ENCODE measurements at places on chromosomes 3 and 15.

DNA sequence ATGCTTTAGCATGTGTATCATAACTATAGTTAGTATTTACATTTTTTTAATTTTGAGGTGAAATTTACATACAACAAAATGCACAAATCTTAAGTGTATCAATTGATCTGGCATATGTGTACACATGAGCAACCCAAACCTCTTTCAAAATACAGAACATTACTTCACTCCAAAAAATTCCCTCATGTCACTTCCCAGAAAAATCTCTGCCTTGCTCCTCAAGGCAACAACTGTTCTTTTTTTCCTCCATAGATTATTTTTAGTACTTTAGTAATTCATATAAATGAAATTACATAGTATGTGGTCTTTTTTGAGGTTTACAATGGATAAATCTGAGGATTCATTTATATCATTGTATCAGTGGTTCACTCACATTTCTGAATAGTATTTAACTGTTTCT lies 84.9 kb downstream of the TRIM42 start:
- DNase-seq, result no peak

- DNase-seq, result no peak
Measured at GRCh38 chr15:41855261-41855961, 16.8 kb downstream of the PLA2G4B start.

DNA sequence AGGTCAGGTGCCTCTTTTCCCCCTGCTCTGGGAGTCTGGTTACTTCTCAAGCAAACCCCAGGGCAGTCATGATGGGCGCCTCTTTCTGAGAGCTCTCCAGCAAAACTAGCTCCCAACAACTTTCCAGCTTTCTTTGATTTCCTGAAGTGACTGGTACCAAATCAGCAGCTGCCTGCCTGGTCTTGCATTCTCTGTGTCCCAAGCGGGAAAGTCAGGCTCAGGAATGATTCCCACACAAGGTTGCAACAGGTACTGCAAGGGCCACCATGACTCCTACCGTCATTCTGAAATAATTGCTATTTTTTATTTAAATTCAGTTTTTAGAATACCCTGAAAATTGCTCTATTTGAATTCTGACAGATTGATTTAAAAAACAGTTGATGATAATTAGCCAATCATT lies 658.7 kb downstream of the SQOR start:
- no peak for DNase-seq

- DNase-seq, result no peak
Measured at GRCh38 chr3:23203708-23204330, 692 bp downstream of the UBE2E2 start.

- DNase-seq, result no peak
Measured at GRCh38 chr3:184710870-184711492, 883 bp downstream of the MAGEF1 start.

DNA sequence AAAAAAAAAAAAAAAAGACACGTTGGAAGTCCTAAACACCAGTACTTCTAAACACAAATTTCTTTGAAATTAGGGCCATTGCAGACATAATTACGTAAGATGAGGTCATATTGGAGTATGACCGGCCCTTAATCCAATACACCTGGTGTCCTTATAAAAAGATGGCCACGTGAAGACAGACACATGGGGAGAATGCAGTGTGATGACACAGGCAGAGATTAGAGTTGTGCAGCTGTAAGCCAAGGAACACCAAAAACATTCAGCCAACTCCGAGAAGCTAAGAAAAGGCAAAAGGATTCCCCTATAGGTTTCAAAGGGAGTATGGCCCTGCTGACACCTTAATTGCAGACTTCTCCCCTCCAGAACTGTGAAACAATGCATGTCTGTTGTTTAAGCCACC lies 379.0 kb upstream of the PDZRN3 start:
- no peak for DNase-seq

- no peak for DNase-seq
Measured at GRCh38 chr15:86002444-86002843, 77.2 kb upstream of the AGBL1 start.

GRCh38 chr15:74758736-74759135 lies 10.1 kb downstream of the CYP1A2 start:
- no peak for DNase-seq

DNA sequence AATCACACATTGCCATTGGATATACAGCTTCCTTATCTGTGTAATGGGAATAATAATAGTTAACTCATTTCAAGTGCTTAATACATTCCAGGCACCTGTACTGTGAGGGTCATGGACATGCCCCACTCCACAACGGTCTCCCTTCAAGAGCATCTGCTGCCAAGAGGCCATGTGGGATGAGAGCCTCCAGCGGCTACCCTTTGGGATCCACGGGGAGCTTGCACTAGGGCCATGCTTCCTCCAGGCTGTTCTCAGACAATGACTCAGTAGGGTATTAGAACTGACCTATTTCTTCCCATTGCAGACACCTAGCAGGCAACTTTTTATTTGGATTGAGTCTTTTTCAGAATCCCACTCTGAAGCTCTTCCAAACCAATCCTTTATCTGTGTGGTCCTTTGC lies 1078.9 kb downstream of the TUSC7 start:
- DNase-seq, result no peak

GRCh38 chr15:62390791-62391640 lies 225.9 kb upstream of the C2CD4B start:
- no peak for DNase-seq

GRCh38 chr15:47186075-47186474 lies 531.2 kb upstream of the SEMA6D start:
- DNase-seq, result no peak

DNA sequence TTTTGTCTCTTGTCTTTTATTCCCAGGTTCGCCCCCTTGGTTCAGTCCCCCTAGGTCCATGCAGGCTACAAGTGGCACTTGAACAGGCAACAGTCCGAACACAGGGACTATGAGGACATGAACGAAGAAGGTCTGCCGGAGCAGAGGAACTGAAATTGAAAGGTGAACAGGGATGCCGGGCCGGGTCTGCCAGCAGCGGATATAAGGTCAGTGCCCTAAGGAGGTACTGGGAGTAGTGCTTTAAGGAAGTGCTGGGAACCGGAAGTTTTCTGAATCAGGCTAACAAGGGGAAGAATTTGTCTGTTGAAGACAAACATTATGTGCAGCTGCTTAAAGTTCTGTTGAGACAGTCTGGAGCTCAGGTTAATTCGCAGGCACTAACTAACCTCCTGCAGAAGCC lies 46.8 kb downstream of the LSM3 start:
- DNase-seq, result no peak

GRCh38 chr3:179677884-179678283 lies 25.0 kb downstream of the USP13 start:
- DNase-seq, result no peak

- DNase-seq, result no peak
Measured at GRCh38 chr15:98740295-98740694, 92.0 kb downstream of the IGF1R start.

GRCh38 chr3:24129549-24129948 lies 184.5 kb downstream of the NR1D2 start:
- DNase-seq, result no peak

- DNase-seq, result no peak
Measured at GRCh38 chr3:47362701-47363100, 18.1 kb upstream of the PTPN23 start.

GRCh38 chr3:192727032-192727847 lies at the start of gene FGF12:
Gene FGF12, minus strand, starts transcription at chr3:192727541.
- no peak for DNase-seq

DNA sequence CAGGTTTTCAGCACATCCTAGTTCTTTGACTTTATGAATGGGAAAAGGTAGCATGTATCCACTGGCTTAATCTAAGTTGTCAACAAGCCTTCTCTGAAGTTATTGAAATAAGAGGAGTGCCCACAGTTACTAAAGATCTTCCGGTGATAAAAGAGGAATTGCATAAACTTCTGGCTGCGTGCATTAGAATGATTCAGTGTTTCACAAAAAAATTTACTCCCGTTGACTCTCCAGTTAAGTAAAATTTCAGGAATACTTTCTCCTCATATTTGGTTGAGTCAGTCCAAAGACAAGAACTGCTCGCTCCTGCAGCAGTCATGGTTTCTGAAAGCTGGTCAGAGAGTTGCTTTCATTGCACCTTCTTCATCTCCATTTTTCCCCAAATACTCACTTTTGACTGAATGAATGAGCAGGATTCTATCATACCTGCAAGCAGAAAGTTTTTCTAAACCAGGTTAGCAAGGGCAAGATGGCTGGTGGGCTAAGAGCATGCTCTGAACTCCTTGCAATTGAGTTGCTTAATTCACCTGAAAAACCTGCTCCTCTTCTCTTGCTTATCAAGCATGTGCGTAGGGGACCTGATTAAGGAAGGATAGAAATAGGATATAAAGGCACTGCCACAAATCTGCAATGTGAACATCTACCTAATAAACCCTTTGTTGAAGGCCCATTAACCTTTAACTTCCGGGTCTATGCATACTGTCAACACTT lies 64.2 kb upstream of the TIMP4 start:
- DNase-seq, result no peak

GRCh38 chr3:138157743-138158142 lies 17.0 kb downstream of the DBR1 start:
- no peak for DNase-seq

- peak; percentile 10 for DNase-seq
Measured at GRCh38 chr3:58332575-58333188, at the start of gene PXK. Gene PXK, plus strand, starts transcription at chr3:58332892. Its CDS starts 97 bp downstream, at chr3:58332989.

- DNase-seq, result no peak
Measured at GRCh38 chr15:45351227-45351626, 27.1 kb downstream of the GATM start.

DNA sequence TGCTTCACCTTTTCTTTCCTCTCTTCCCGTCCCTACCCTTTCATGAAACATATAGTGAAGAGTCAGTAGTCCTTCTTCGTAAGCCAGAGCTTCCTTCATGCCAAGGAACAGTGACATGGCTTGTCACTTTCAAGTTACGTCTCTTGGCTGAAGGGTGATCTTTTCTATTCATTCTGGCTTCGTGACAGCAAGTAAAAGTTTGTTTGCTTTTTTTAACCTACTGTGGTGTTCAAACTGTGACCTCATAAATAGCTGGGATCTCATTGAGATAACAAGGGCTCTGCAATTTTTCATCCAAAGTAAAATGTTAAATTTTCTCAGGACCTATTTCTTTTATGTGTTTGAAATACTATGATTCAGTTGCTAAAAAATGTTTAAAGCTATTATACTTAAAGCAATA lies 10.5 kb downstream of the CDIN1 start:
- DNase-seq, result no peak

DNA sequence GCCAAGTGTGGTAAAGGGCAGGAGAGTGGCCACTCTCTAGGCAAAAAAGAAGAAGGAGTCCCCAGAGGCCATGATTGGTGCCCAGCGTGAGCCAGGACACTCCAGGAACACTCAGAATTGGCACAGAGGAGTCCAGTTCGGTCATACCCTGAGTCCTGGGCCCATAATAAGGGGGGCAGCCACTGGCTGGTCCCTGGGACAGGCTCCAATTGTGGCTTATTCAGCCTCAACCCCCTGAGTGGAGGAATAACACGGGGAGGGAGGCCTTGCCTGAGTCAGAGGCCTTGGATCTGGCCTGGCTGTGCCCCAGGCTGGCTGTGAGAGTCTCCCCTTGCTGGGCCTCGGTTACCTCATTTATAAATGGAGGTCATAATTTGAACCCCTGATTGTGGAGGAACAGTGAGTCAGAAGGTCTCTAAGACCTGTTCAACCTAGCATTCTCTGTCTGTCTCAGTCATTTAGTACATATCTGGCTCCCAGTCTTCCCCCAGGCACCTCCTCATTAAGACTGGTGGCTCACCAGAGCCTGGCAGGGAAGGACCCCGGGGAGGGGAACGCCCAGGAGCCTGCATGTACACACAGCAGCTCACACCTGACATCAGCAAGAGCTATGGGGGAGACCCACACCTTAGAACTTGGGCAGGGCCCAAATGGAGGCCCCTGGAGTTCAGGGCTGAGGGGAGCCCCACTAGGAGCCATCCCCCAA lies 95.9 kb upstream of the ATP2B2 start:
- no peak for DNase-seq

- DNase-seq, result no peak
Measured at GRCh38 chr3:27596334-27596841, 112.2 kb upstream of the SLC4A7 start.

GRCh38 chr3:124395162-124395561 lies 335.1 kb upstream of the UMPS start:
- DNase-seq, result no peak

GRCh38 chr15:64461721-64462162 lies 1.4 kb downstream of the ZNF609 start:
- no peak for DNase-seq

DNA sequence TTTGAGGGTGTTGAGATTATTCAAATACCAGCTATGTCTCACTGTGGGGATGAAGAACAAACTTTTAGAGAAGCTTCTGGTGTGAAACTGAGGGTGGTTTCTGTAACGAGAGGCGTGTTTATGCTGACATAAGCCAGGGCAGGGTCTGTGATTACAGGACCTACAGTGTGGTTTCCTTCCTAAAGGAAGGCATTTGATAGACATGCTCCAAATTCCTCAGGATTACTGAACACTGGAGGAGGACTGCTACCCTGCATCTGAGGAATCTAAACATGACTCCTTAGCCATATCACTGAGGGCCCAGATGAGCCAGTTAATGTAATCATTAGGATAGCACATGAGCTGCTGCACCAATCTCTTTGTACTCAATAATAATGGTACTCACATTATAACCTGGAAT lies 328.4 kb upstream of the UMPS start:
- no peak for DNase-seq

- no peak for DNase-seq
Measured at GRCh38 chr3:16599694-16600093, 5.5 kb downstream of the DAZL start.

GRCh38 chr3:75380276-75380771 lies 283.8 kb upstream of the FRG2C start:
- DNase-seq, result no peak

- no peak for DNase-seq
Measured at GRCh38 chr15:72824112-72824511, 40.6 kb upstream of the ADPGK start.

- no peak for DNase-seq
Measured at GRCh38 chr15:29141308-29142128, 128.1 kb downstream of the NSMCE3 start.

GRCh38 chr3:194135516-194135805 lies 487 bp upstream of the HES1 start:
- no peak for DNase-seq

DNA sequence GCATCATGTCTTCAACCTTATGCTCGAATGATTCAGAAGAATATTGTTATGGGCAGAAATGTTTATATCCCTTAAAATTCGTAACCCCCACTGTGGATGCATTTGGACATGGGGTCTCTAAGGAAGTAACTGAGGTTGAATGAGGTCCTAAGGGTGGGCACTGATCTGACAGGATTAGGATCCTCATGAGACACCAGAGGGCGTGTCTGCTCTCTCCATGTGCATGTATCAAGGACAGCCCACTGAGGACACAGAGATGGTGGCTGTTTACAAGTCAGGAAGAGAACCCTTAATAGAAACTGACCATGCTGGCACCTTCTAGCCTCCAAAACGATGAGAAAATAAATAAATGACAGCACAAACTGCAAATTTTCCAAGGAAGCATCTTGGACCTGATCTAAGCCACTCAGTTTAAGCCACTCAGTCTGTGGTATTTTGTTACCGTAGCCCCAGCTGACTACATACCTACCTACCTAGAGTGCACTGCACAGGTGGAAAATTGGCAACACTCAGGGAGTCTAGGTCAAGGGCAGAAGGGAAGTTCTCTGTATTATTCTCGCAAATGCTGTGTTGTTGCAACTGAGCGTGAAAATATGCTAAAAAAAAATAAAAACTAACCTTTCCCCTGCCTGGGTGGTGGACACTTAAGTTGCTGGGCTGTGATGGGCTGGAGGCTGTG lies 126.6 kb downstream of the TJP1 start:
- no peak for DNase-seq

Data from cortex of kidney (tissue), 1 donor.